Activated T-helper 9 cell treated with anti-CD3 and anti-CD28 coated beads, Interleukin-2, amount 50 U/mL, for 16 hours (primary cell): ENCODE measurements at places on chromosomes 5 and 9.

DNA sequence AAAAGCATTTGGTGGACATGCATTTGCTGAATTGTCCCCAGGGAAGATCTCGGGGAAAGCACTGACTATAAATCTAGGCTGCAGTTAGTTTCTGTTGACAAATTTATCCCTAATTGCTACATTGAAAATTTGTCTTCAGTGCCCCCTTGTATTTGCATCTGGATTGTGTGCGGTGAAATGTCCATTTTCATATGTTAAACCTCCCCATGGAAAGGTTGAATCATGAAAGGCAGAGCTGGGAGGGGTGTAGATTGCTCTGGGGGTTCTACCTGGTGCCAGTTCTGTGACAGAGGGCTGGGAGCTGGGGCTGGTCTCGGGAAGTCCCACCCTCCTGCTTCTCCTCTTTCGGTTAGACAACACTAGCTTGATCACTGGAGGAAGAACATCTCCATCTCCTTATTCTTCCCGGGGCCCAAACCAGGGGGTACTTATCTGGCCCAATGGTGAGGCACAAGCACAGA, 101.9 kb downstream of the GADD45G start:
- DNase-seq = no peak

DNA sequence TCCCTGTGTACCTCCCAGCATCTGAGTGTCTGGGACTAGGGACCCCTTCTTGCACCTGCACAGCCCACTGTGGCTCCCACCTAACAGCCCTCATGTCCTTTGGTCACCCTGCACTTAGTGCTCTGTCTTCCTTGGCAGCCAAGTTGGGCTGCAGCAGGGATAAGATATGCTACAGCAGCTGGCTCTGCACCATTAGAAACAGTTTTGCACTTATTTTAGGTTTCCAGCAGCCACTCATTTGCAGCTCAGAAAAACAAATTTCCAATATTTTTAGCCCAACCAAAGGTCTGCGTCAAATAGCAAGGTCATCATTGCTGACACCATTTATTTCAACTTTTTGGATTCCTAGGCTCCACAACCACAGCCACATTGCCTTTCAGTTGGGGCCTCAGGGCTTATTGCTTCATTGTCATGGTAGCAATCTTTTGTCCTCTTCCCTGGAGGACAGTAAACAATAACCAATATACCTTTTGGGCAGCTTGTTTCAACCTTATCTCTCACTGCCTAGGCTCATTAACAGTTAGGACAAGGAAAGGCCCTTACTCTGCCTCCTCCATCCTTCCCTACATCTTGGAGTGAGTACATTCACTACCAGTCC, 263.9 kb downstream of the COX7C start:
- DNase-seq = no peak

DNA sequence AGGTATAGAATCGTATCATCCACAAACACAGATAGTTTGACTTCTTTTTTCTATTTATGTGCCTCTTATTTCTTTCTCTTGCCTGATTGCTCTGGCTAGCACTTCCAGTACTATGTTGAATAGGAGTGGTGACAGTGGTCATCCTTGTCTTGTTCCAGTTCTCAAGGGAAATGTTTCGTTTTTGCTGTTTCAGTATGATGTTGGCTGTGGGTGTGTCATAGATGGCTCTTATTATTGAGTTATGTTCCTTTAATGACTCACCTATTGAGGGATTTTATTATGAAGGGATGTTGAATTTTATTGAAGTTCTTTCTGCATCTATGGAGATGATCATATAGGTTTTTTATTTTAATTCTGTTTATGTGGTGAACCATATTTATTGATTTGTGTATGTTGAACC, 70.3 kb downstream of the ENC1 start:
- DNase-seq = no peak

GRCh38 chr5:138605254-138605972, 30.2 kb upstream of the HSPA9 start:
- DNase-seq = no peak

DNA sequence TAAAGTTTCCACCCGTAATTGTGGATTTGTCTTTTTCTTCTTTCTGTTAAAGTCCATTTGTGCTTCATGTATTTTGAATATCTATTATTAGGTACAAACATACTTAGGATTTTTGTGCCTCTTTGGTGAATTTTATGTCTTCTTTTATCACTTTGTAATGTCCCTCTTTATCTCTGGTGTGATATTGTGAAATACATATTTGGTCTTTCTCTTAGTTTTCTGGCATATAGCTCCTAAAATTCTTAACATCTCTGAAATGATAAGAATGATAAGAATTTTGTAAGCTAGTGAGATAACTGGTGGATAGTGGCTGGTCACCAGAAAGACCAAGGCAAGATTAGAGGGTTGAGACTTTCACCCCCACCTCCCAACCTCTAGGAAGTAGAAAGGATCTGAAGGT, 111.1 kb downstream of the KCTD16 start:
- no peak for DNase-seq

DNA sequence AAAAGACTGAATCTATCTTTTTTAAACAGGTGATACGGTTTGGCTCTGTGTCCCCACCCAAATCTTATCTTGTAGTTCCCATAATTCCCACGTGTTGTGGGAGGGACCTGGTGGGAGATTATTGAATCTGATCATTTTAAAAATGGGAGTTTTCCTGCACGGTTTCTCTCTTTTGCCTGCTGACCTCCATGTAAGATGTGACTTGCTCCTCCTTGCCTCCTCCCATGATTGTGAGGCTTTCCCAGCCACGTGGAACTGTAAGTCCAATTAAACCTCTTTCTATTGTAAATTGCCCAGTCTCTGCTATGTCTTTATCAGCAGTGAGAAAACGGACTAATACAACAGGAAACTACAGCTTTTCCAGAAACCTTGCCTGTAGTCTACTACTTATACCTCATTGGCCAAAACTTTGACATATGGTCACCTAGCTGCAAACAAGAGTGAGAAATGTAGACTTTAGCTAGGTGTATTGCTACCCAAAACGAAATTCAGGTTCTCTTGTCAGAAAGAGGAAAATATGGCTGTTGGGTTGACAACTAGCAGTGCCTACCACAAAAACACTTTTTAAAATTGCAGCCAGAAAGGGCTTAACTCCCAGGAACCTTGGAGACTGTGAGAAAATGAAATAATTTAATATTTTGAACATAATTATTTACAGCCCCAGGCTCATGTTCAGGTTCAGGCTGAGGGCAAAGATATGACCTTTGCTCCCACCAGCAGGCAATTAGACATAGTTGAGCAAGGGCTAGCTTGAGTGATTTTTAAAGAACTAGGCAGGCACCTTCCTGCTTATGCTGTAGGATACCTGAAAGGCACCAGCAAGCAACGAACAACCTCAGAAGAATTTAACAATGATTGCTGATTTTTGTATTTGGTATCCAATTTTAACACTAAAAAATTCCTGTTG, 7.4 kb upstream of the AGGF1 start:
- no peak for DNase-seq

GRCh38 chr5:10306114-10306513, 1.6 kb downstream of the CMBL start:
- DNase-seq = no peak

GRCh38 chr9:113219969-113220368, 1.1 kb downstream of the FKBP15 start:
- no peak for DNase-seq

DNA sequence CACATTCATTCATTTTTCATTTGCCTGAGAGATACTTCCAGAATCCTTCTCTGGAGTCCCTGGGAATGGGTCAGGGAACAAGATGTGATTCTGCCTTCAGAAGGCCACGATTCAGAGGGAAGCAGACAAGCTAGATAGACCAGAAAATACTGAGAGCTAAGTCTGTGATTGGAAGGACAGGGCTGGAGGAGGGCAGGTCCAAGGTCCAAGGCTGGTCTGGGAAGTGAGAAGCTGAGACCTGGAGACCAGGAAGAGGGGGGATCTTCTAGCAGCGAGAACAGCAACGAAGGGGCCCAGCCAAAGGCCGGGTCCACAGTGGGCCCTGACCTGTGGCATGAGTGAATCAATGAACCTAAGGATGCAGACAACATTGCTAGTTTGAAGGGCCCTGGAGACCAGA, 4.1 kb upstream of the IER5L start:
- DNase-seq = no peak

DNA sequence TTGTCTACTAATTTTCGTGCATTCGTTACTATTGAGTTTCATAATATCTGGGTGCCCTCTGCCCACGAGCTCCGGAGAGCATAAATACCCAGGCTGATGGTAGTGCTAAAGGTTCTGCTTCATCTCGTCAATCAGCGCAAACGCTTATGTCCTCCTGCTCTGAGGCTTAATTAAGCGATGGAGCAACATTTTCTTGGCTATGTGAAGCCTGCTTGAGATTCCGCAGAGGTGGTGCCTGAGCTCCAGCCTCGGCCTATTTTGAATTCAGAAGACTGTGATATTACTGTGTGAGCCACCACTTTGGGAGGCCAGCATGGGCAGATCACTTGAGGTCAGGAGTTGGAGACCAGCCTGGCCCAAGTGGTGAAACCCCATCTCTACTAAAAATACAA, 44.8 kb downstream of the ANXA2R start:
- DNase-seq = no peak

DNA sequence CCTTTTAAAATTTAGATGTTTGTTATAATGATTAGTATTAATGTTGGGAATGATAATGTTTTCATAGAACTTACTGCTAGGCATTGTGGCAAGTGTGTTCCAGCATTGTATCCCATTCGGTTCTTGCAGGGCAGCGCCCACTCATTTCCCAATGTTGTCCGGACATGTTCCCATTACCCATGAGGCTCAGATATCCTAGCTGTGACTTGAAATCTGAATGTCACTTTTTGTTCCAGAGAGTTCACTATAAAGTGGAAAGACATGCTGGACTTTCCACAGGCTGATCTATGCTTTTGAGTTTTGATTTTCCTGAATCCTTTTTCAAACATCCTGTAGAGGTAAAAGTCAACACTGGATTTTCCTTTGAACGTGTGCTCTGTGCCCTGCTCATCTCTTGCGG, 329.1 kb downstream of the MARCHF11 start:
- no peak for DNase-seq

- no peak for DNase-seq
Measured at GRCh38 chr9:131140112-131140511, 14.7 kb downstream of the NUP214 start.

GRCh38 chr5:1416856-1417469, 28.3 kb downstream of the SLC6A3 start:
- DNase-seq = no peak

- no peak for DNase-seq
Measured at GRCh38 chr9:106621313-106622163, 241.4 kb upstream of the ZNF462 start.

GRCh38 chr5:81631124-81631523, 119.8 kb downstream of the SSBP2 start:
- DNase-seq = no peak

DNA sequence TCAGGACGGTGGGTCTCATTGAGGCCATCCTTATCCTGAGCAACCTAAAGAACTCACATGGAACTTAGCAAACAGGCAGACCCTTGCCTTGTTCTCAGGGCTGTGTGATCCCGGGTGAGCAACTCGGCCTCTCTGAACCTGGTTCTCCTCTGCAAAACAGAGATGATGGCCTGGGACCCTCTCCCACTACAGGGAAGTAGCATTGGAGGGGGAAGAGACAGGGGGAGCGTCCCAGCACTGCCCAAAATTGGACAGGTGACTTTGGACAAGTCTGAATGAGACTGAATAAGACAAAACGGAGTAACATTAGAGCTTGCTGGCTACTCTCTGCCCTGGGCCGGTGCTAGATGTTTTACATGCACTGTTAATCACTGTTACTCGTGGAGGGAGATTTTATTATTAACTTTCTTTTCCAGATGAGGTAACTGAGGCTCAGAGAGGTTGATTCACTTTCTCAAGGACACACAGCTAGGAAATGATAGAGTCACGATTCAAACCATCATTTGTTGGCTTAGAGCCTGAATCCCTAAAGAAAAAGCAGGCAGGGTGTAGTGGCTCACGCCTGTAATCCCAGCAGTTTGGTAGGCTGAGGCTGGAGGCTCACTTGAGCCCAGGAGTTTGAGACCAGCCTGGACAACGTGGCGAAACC, 136.4 kb downstream of the C9orf50 start:
- no peak for DNase-seq

- no peak for DNase-seq
Measured at GRCh38 chr5:79499640-79500273, 14.2 kb downstream of the HOMER1 start.

GRCh38 chr9:96674906-96675538, 19.9 kb upstream of the PRXL2C start:
- no peak for DNase-seq

DNA sequence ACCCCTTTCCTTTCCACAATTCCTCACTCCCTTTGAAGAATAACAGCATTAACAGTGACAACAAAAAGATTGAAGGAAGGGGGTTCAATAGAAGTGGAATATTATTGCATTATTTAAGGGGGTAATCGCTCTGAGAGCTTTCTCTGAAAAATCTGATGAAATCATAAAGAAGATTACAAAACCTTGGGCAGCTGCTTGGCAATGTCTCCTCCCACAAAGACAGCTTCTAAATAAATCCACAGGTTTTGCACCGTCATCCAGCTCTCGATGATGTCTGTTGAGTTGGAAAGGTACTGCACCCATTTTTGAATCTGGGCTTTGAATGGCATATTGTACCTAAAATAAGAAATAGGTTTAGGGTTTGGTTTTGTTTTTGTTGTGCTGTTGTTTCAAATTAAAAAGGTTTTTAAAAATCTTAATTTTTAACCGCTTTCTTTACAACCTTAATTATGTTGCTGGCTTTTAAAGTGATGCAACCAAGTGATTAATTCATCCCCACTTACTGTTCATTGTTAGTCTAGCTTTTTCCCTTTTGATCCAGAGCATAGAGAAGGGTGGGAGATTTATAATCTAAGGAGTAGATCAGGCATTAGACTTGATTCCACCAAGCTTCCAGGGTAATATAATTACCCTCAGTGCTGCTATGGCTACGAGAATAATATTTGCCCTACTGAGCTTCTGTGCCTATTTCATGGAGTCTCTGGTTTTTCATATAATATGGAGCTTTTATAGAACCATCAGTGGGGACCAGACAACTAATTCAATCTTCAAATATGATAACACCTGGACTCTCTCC, 85.0 kb downstream of the DNAH5 start:
- no peak for DNase-seq

DNA sequence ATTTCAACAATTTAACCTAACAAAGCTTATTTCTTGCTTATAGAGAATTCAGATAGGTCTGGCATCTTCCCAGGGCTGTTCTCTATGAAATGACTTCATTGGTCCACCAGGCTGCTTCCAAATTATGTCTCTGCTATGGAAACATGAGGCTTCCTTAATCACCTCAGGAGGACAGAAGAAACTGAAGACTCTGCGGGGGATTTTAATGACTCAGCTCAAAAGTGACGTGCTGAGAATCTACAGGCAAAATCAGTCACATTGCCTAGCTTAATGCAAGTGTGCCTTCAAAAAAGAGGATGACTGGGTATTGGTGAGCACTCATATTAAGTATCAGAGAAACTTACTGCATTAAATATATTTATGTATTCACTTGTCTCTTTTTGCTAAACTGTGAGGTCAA, 315.5 kb upstream of the RGMB start:
- DNase-seq = no peak

DNA sequence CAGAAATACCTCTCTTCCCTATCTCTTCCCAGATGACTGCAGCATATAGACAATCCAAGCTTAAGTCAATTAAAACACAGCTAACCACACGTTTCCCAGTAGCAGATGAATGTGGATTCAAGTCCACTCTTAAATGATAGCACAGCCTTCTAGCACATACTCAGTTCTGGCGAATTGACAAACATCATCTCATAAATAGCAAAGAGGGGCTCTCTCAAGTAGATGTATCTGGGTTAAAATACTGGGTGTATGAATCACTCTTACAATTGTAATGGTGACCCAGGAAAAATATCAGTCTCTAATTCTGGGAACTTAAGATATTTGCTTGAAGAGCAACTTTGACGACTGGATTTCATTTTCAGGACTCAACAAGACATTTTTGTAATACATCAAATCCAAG, 67.0 kb upstream of the HAPLN1 start:
- DNase-seq = no peak
